ENCODE measurements at places on chromosomes 12 and 14.

DNA sequence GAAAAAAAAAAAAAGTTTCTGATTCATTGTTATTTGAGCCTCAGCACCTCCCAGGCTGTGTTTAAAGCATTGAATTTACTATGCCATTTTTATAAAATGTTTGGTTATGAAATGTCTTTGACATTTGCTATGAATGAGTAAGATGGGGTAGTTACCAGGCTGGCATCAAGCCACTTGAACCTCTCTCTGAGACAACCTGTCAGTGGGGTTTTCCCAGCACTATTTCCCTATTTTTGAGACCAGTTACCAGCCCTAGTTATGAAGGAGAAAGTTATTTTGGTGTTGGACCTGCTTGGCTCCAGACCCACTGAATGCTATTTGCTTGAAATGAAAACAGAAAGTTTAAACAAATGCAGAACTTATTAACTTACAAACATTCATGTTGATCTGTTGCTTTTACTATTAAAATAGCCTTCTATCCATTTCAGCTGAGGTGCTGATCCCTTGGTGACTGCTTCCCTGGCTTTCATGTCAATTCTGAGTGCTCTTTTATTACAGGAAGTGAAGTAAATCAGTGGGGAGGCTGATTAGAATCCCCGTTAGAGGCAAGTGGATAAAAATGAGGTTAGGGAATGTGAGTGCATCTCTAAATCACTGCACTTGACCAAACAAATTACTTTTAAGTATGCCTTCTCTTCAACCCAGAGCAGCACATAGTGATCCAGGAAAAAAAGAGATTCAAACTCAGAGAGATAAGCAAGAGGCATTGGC is 37.8 kb downstream of the LLPH start:
- DNase-seq = no peak

DNA sequence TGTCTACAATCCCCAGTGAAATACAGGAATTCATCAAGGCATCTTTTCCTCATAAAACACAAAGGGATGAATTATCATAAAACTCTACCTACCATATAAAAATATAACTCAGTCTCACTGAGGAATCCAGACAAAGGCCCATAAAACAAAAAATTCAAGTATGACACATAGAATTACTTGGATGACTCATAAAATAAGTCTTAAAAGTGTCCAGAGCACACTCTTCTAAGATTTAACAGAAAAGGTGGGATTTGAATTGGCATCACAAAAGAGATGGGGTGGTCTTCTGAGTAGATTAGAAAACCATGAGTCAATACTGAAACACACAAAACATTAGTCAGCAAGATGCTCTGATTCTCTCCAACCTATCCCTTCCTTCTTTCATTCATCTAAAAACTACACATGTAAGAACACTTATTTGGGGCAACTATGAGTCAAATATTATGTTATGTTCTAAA is 202.7 kb upstream of the GARIN6 start:
- no peak for DNase-seq

GRCh38 chr14:78319887-78320635 is 149.9 kb downstream of the NRXN3 start:
- DNase-seq = peak; percentile 70

- no peak for DNase-seq
These were observed 193.1 kb upstream of the DIO2 start for GRCh38 chr14:80404413-80404812.

DNA sequence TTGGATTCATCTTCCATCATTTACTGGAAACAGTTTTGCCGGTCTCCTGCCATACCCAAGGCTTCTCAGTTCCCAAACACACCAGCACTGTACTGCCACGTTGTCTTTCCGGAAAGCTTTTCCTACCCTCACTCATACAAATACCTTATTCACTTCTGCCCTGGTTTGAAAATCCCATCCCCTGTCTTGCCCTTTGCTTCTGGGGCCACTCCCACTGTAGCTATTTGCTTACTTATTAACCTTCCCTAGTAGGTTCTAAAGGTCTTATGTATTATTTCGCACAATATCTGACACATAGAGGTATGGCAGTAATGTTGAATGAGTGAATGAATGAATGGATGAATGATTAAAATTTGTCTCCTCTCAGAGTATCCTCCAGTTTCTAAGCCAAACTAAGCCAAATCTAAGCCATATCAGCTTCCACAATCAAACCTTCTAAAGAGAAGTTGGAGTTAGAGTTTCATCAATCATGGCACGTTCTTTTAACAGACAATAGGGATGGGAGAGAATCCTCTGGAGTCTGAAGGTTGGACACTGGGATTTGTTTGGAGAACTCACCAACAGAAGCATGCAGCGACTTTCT is 18.6 kb downstream of the TSPAN8 start:
- no peak for DNase-seq

DNA sequence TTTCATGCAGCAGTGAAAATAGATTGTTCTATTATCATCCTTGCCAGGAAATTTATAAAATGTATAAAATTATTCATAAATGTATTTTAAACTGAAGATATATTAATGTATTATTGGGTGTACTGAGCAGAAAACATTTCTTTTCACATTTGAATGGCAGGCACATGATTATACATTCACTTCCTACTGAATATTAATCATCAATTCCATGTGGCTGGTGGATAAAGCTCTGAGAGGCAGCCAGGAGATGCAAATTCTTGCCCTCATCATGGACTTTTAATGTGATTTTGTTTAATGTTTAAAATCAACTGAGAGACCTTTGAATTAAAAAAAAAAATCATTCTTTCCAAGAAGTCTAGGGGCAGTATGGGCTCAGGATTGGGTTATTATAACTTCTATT is 40.8 kb downstream of the ANO6 start:
- DNase-seq = no peak

DNA sequence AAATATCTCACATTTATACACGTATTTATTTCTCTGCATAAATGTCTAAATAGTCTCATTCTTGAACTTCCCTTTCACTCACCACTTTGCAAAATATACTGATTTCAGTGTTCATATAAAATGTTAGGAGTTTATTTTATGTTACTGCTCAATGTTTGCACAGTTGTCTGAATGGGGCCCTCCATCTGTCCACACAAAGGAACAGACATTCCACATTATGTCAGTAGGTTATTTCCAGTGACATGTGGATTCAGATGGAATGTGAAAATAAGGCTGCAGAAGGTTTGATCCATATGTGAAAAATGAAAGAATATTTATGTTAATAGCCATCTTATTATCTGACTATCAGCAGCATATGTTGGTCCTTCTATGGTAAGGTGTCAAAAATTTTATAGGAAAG is 994.4 kb upstream of the SEL1L start:
- no peak for DNase-seq

DNA sequence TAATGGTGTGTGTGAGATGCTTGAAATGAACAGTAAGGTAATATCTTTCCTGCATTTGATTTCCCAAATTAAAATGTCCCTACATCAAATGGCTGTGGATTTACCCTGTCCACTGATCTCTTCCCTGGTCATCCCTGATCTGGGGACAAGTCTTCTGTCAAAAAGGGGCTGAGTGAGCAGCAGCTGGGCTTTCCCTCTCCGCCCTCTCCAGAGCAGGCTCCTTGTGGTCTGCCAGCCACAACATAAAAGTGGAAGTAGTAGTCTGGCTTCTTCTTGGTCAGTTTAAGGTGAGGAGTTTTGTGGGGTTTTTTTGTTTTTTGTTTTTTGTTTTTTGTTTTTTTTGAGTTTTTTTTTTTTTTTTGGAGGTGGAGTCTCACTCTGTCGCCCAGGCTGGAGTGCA is 25.2 kb upstream of the PLXNC1 start:
- DNase-seq = no peak

DNA sequence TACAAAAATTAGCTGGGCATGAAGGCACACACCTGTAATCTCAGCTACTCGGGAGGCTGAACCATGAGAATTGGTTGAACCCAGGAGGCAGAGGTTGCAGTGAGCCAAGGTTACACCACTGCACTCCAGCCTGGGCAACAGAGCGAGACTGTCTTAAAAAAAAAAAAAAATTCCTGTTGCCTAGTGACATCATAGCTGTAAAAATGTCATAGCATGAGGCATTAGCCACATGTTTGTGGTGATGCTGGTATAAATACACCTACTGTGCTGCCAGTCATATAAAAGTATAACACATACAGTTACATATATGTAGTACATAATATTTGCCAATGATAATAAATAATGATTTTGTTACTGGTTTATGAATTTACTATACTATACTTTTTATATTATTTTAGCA is 22.2 kb downstream of the SLC41A2 start:
- DNase-seq = no peak

- no peak for DNase-seq
These were observed 373.1 kb upstream of the DCN start for GRCh38 chr12:91555436-91556415.

DNA sequence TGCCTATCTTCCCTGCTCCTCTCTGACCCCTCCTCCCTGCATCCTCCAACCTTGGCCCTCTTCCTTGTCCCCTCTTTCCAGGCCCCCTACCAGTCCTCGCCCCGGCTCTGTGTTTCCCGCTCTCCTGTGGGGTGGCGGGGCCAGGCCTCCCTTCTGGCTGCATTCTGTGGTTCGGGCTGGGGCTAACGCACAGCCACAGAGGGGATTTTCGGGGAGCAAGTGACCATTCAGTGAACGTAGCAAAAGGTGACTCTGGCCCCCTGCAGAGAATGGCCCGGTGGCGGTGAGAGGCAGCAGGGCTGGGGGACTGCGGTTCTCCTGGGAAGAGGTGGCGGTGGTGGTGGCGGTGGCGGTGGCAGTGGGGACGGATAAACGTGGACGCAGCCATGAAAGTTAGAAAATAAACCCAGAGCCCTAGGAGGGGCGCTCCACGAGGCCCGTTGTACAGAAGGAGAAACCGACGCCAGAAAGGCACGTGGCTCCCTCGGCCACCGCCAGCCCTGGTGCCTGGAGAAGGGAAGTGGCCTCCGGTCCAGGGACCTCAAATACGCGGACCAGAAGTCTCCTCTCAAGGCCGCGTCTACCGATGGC is 269.6 kb downstream of the ADGRD1 start:
- no peak for DNase-seq

GRCh38 chr14:52936437-52936836 is 14.4 kb downstream of the FERMT2 start:
- DNase-seq = no peak

DNA sequence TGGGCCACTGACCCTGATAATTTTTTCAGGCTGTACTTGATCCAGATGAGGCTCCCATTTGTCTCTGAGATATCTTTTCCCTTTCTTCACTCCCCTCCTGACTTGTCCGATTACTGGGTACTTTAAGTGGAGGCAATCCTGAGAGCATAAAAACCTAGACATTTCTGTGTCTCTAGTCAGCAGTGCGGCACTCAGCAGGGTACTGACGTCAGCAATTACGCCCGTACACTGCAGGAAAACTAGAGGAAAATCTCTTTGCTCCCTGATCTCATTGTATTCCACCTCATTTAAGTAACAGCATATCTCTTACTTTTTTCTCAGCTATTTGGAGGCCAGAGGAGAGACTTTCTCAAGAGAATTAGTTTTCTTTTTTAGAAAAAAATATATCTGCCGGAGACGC is 315.5 kb upstream of the OR4E1 start:
- no peak for DNase-seq

DNA sequence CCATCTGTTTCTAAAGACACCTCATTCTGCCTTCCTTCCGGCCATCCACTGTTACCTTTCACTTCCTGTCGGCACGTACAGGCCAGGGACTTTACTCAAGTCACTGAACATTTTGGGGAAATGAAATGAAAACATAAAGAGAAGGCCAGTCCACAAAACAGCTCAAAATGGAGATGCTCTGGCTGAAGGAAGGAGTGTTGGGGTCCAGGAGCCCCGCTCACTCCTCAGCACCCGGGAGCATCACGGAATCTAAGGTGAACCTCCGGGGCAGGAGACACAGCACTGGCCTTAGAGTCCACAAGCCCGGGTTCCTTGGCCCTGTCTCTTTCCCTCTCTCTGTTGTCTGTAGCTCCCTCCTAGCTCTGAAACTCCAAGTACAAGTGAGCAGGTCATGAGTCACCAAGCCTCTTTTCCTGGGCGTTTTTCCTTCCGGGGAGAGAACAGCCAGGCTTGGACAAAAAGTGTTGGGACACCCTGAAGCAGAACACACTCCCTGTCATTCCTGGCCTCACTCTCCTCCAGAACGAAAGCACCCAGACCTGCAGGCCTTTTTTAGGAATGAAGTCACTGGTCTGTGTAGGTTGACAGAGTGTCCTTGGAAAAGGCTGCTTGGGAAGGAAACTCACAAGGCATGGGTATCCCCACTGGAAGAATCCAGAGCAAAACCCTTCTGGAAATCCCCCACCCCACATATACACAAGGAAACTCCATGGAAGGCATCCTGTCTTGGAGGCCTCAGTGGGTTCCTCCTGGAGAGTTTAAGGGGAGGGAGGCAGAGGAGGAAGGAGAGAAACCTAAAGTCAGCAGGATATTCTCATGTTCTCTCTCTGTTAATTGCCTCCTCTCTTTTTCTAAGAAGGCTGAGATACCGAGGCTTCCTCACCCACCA is 245.3 kb downstream of the ZFP36L1 start:
- DNase-seq = no peak
